Upper lobe of left lung (tissue), 6 donors: ENCODE measurements at places on chromosomes 2 and 18. TPM values are rescaled to one million over a fixed set of nuclear protein-coding genes. Genes with fewer than 3 reads are reported as not detected.
A peak's percentile ranks its signal among the peaks of the same experiment; 100 is the strongest.

- DNase-seq, result no peak
- H3K27ac ChIP-seq, result no peak overlapping the region
- no peaks in the 10 kb centered on the region for H3K27me3 ChIP-seq
- no peak overlapping the region for H3K4me3 ChIP-seq
- H3K4me1 ChIP-seq, result peaks cover 40% of the 10 kb centered on the region
- no peaks in the 10 kb centered on the region for H3K36me3 ChIP-seq
These were observed 118.4 kb downstream of the MAP4K4 start for GRCh38 chr2:101815739-101816391.

- H3K27ac ChIP-seq, result no peak overlapping the region
- H3K36me3 ChIP-seq, result no peaks in the 10 kb centered on the region
- DNase-seq, result no peak
- no peak overlapping the region for H3K4me3 ChIP-seq
- H3K27me3 ChIP-seq, result no peaks in the 10 kb centered on the region
- no peaks in the 10 kb centered on the region for H3K4me1 ChIP-seq
These were observed 334.2 kb upstream of the LRRTM1 start for GRCh38 chr2:80638783-80639182.

Gene GALNT5
- 24.7 TPM for total RNA-seq

Gene RAPGEF4
- 35.2 TPM for total RNA-seq

Gene DLGAP1
- 3.0 TPM for total RNA-seq

- peaks cover 19% of the 10 kb centered on the region for H3K4me1 ChIP-seq
- H3K27ac ChIP-seq, result no peak overlapping the region
- H3K36me3 ChIP-seq, result no peaks in the 10 kb centered on the region
- no peak overlapping the region for H3K4me3 ChIP-seq
- H3K27me3 ChIP-seq, result no peaks in the 10 kb centered on the region
These were observed 5.9 kb downstream of the MDH1 start for GRCh38 chr2:63594660-63595059.

GRCh38 chr2:176585291-176585690, 316.0 kb downstream of the MTX2 start:
- no peaks in the 10 kb centered on the region for H3K36me3 ChIP-seq
- H3K27me3 ChIP-seq, result no peaks in the 10 kb centered on the region
- no peak overlapping the region for H3K27ac ChIP-seq

- H3K36me3 ChIP-seq, result no peaks in the 10 kb centered on the region
- H3K27ac ChIP-seq, result no peak overlapping the region
- no peaks in the 10 kb centered on the region for H3K27me3 ChIP-seq
- no peak for DNase-seq
- peaks cover 4% of the 10 kb centered on the region for H3K4me1 ChIP-seq
These were observed 239.8 kb downstream of the BCL11A start for GRCh38 chr2:60313470-60314172.

DNA sequence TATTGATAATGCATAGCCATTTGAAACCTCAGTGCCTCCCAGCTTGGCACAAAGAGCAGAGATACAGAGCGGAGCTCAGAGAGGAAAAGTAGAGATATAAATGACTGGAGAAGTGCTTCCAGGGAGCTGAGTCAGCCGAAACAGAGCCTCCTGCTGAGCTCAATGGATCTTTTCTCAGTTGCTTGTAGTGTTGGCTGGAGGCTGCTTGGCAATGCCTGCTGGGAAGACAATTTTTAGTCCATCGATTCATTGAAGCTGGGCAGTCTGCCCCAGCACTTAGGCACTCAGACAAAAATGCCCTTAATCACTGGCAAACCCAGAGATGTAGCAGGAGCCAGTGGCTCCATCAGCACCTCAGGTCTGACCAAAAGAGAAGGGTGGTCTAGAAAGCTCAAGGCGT, 81.3 kb upstream of the SETBP1 start:
- no peaks in the 10 kb centered on the region for H3K27me3 ChIP-seq
- DNase-seq, result no peak
- no peaks in the 10 kb centered on the region for H3K4me1 ChIP-seq
- no peak overlapping the region for H3K27ac ChIP-seq
- H3K4me3 ChIP-seq, result no peak overlapping the region
- no peaks in the 10 kb centered on the region for H3K36me3 ChIP-seq

DNA sequence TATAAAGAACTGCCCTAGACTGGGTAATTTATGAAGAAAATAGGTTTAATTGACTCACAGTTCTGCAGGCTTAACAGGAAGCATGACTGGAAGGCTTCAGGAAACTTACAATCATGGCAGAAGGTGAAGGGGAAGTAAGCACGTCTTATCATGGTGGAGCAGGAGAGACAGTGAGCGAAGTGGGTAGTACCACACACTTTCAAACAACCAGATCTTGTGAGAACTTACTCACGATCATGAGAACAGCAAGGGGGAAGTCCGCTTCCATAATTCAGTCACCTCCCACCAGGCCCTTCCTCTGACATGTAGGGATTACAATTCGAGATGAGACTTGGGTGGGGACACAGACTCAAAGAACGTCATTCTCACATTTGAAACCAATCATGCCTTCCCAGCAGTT, 260.1 kb upstream of the FAM98A start:
- no peaks in the 10 kb centered on the region for H3K4me1 ChIP-seq
- H3K36me3 ChIP-seq, result no peaks in the 10 kb centered on the region
- H3K4me3 ChIP-seq, result no peak overlapping the region
- H3K27me3 ChIP-seq, result no peaks in the 10 kb centered on the region
- H3K27ac ChIP-seq, result peak overlapping the region; percentile 28
- no peak for DNase-seq

DNA sequence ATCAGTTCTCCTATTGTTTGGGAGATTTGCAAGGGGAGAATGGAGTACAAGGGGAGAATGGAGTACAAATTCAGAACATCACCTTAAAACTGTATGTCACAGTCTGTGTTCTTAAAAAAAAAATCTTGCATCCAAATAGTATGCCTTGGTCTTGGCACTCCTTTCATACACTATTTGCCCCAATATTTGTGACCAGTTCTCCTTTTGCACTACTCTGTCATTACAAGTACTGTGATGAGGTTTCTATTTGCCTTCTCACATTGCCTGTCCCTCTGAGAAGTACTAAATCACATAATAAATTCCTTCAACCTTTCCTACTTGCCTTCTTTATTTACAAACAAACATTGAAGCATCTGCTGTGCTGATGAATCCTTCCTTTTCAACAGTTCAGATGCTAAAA, 36.0 kb upstream of the NCK2 start:
- no peaks in the 10 kb centered on the region for H3K36me3 ChIP-seq
- H3K4me1 ChIP-seq, result no peaks in the 10 kb centered on the region
- H3K4me3 ChIP-seq, result no peak overlapping the region
- no peak overlapping the region for H3K27ac ChIP-seq
- DNase-seq, result no peak

DNA sequence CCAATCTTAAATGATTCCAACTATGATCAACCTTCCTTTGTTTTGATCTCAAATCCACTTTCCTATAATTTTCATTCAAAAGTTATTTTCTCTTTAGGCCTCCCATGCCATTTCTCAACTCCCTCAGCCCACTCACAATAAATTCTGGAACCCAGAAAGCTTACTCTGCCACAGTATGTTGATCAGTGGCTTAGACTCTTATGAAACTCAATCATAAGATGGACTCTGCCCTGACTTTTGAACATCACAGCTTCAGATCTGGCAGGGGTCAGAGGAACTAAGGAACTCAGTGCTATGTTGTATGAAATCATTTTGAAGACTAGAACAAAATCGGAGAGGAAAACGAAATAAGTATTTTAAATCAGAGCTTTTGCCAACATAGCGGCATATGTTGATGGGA, 59.8 kb upstream of the LGALSL start:
- no peak for DNase-seq
- H3K27ac ChIP-seq, result no peak overlapping the region
- no peaks in the 10 kb centered on the region for H3K27me3 ChIP-seq
- no peaks in the 10 kb centered on the region for H3K36me3 ChIP-seq
- H3K4me3 ChIP-seq, result no peak overlapping the region

DNA sequence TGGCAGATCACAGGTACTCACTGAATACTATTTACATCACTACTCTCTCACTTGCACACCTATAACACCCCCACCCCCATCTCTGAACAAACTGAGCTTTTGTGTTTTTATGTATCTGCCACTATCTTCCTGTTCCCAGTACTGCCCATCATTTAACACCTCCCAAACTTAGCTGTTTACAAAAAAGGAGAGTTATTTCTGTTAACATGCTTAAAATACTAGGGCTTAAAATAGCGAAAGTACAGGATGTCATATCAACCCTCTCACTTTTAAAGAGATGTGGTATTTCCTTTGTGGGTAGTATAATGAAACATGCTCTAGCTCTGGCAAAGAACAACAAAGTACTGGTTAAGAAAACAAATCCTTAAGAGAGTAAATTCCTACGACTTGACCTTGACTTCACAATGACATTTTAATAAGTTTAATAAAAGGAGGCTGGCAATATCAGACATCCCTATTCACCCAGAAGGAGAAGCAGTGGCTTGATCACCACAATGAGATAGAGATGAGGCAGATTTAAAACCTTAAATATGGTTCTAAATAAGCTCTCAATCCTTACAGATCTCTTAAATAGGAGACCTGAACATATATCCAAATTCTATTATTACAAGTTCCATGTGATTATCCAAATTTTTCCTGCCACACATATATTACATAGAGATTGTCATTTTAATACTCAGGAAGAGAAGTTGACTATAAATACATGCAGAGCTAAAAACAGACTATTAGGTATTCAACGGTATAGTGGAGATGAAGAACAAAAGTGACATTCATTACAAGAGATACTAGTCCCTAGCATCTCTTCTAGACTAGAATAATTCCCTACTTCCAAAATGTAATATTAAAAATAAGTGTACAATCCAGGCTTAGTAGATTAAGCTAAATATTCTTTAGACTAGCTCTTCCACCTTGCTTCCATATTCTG, 36.9 kb downstream of the TRAK2 start:
- no peaks in the 10 kb centered on the region for H3K27me3 ChIP-seq
- DNase-seq, result no peak
- H3K4me3 ChIP-seq, result no peak overlapping the region
- peak overlapping the region; percentile 64 for H3K27ac ChIP-seq
- peaks cover 19% of the 10 kb centered on the region for H3K4me1 ChIP-seq

GRCh38 chr2:62184512-62185230, 11.2 kb upstream of the B3GNT2 start:
- H3K27me3 ChIP-seq, result no peaks in the 10 kb centered on the region
- H3K4me1 ChIP-seq, result peaks cover 5% of the 10 kb centered on the region
- no peaks in the 10 kb centered on the region for H3K36me3 ChIP-seq
- H3K4me3 ChIP-seq, result no peak overlapping the region
- DNase-seq, result no peak

DNA sequence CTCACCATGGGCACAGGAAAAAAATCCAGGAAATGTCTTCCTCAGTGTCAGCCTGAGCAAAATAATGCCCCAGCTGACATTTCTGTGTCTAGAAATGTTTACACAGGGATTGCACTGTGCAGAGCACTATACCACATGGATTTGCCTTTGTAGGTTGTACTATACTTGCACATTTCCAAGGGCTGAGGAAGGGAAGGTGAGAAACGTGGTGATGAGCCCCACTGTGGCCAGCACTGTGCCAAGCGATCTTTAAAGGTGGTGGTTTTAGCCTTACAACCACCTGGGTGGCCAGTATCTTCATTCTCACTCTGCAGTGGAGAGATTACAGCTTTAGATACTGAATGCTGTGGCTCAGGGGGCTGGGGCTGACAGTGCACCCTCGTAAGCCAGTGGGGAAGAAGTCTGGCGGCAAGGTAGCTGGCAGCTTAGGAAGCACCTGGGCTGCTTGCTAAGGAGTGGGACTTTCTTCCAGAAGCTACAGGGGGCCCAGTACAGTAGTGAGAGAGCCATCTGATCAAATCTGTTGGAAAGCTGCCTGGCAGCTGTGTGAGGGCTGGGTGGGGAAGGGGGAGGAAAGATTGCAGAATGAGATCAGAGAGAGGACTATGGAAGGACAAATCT, 81.4 kb upstream of the MSH2 start:
- peaks cover 10% of the 10 kb centered on the region for H3K4me1 ChIP-seq
- DNase-seq, result no peak
- no peaks in the 10 kb centered on the region for H3K36me3 ChIP-seq
- no peaks in the 10 kb centered on the region for H3K27me3 ChIP-seq

GRCh38 chr2:55601849-55602248, 15.6 kb downstream of the PPP4R3B start:
- no peak for DNase-seq
- H3K36me3 ChIP-seq, result peaks cover 18% of the 10 kb centered on the region
- H3K4me3 ChIP-seq, result no peak overlapping the region

DNA sequence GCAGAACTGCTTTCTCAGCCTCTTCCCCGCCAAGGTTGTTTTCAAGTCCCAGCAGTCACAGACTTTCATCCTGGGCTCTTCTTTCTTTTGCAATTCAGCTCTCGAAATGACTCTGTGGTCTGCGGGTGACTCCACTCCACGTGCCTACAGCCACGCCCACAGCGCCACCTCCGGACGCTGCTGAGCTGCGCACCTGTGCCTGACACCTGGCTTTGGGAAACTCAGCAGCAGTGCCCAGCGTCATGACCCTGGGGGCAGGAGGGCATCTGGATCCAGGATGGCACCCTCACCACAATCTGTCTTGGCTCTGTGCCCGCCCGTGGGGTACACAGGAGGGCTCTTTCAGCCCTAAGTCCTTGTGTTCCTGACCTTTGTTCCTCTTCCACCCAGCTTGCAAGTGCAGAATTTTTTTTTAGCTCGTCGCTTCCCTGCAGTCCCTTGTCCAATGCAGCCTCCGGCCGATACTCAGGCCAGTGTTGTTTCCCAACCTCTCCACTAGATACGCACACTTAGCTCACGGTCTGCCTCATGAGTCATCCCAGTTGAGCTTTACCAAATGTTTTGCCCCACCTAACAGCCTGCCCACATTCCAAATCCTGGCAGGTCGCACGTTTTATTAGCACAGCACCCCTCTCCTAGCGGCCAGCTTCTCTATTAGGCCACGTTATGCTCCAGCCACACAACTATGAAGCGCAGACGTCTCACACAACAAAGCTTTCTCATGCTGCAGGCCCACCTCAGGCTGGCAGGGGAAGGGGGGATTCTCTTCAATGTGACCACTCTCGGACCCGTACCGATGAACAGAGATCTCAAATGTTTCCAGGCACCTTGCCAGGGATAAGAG, 6.5 kb upstream of the CAPN10 start:
- H3K4me3 ChIP-seq, result no peak overlapping the region
- H3K36me3 ChIP-seq, result peaks cover 34% of the 10 kb centered on the region
- H3K27me3 ChIP-seq, result no peaks in the 10 kb centered on the region
- H3K27ac ChIP-seq, result peak overlapping the region; percentile 83
- DNase-seq, result peak; percentile 91

- no peak overlapping the region for H3K4me3 ChIP-seq
- no peak overlapping the region for H3K27ac ChIP-seq
- no peak for DNase-seq
- no peaks in the 10 kb centered on the region for H3K4me1 ChIP-seq
These were observed 293.0 kb downstream of the NDUFA10 start for GRCh38 chr2:239731998-239732665.

DNA sequence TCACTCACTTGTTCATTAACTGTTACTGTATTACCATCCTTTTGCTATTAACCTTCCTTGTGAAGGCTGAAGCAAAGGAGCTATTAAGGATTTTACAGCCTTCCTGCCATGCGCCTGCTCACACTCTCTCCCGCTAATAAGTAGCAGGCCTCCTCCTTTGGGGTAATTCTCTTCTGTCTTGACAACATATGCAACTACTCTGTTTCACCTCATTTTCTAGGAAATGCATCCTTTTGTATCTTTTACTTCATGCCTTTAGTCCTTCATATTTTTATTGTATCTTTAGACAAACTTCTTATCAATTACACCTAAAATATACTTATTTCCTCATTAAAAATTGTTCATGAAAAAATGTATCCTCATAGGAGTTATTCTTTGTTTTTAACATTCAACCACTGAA, 434.9 kb upstream of the LYPD1 start:
- DNase-seq, result no peak
- no peak overlapping the region for H3K4me3 ChIP-seq
- H3K36me3 ChIP-seq, result no peaks in the 10 kb centered on the region
- no peak overlapping the region for H3K27ac ChIP-seq
- H3K27me3 ChIP-seq, result no peaks in the 10 kb centered on the region
- H3K4me1 ChIP-seq, result no peaks in the 10 kb centered on the region

- H3K4me1 ChIP-seq, result no peaks in the 10 kb centered on the region
- H3K4me3 ChIP-seq, result no peak overlapping the region
- H3K27ac ChIP-seq, result no peak overlapping the region
- no peaks in the 10 kb centered on the region for H3K36me3 ChIP-seq
These were observed 63.5 kb downstream of the COL5A2 start for GRCh38 chr2:189116087-189116486.
